Hepatocyte (in vitro differentiated cells): ENCODE measurements at places on chromosomes 4 and X.

DNA sequence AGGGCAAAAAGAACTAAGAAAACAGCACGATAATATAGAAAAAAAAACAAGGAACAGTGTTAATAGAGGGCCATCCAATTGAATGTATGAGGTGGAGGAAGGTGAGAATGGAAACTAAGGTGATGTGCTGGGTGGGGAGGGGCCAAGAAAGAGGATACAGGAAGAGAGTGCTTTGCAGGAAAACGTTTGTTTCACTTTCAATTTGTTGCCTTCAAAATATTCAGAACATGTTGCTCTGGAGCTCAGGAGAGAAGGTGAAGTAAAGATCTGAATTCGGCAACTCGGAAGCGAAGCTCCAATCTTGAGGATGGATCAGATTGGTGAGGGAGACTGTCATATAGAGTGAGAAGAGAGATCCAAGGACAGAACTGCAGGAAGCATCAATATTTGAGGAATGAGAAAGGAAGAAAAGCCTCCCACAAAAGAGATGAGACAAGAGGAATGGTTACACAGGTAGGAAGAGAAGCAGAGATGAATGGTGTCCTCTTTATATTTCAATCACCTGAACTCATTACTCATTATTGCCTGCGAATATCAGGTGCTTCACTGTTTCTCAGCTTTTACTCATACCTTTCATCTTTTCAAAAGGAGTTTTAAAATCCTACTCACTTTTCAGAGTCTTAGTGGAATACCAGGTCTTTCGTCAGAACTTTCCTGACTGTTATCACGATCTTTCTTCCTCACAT, 14.7 kb upstream of the SEC24D start:
- peak; percentile 36 for DNase-seq

GRCh38 chr4:151031831-151032605, 16.9 kb upstream of the LRBA start:
- no peak for DNase-seq

- no peak for DNase-seq
Observed at GRCh38 chr4:183074288-183074990, 24.6 kb upstream of the WWC2 start.

- peak; percentile 46 for DNase-seq
Observed at GRCh38 chr4:38804654-38805295, at the start of gene TLR1. TLR1 (minus strand) TSS chr4:38804791; CDS start chr4:38798831, 5,960 bp downstream.

GRCh38 chr4:172009446-172010230, 196.4 kb downstream of the GALNTL6 start:
- no peak for DNase-seq

DNA sequence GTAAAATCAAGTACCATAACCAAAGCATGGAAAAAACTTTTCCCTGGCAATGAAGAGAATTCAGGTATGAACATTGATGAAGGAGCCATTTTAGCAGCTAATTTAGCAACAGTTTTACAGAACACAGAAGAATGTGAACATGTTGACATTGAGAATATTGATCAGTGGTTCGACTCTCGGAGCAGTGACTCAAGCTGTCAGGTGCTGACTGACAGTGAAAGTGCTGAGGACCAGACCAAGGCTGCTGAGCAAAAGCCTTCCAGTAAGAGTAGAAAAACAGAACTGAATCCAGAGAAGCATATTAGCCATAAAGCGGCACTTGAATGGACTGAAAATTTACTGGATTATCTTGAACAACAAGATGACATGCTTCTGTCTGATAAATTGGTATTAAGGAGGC, 2.8 kb downstream of the TIGD2 start:
- DNase-seq, result no peak

GRCh38 chr4:53361451-53361850, 4.4 kb downstream of the SCFD2 start:
- no peak for DNase-seq

- DNase-seq, result no peak
Observed at GRCh38 chr4:42711496-42711895, 54.6 kb upstream of the ATP8A1 start.

GRCh38 chrX:17412692-17413091, 37.7 kb downstream of the NHS start:
- DNase-seq, result no peak

GRCh38 chrX:29531336-29531735, 684.0 kb upstream of the MAGEB2 start:
- DNase-seq, result no peak

DNA sequence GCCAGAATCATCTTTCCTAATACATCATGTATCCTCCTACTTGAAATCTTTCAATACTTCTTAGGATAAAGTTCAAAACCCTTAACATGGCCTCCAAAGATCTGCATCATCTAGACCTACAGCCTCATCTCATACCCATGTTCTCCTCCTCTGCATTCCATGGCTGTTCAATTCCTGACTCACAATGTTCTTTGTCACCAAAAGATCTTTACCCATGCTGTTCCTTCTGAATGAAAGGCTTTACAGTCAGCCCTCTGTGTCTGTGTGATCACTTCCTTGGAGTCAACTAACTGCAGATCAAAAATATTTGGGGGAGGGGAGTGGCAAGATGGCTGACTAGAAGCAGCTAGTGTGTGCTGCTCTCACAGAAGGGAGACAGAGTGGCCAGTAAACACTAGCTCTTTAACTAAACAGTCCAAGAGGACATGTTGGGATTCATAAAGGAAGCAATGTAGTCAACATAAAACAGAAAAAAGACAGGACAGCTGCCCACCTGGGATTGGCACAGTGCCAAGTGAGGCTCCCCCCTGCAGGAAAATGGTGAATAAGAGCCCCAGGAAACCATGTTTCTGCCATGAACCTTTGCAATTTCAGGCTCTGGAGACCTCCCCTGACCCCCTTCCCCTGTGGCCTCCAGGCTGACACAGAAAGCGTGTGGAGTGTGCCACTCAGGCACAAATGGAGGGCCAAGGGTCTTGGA, 31.9 kb downstream of the CBR4 start:
- DNase-seq, result no peak

GRCh38 chr4:52664479-52664878, 5.4 kb upstream of the USP46 start:
- no peak for DNase-seq

GRCh38 chr4:17336524-17336961, 175.3 kb downstream of the QDPR start:
- no peak for DNase-seq

GRCh38 chr4:61933527-61933926, 733.4 kb downstream of the ADGRL3 start:
- DNase-seq, result no peak

DNA sequence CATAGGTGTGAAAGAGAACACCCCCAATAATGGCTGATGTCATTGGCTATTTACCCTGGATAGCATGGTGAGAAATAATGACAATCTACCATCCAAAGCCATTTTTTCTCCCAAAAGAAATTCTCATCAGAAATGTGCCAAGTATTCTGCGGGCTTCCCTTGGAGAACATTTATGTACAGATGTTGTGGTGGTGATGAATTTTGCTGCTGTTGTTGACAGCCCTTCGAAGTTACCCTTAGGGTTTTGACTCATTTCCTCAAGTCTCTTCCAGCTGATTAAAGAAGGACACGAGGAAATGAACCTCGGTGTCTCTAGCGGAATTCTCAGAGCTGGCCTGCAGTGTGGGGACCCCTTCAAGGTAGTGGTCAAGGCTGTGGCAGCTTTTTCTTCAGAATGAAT, 3.4 kb downstream of the KIT start:
- DNase-seq, result no peak

DNA sequence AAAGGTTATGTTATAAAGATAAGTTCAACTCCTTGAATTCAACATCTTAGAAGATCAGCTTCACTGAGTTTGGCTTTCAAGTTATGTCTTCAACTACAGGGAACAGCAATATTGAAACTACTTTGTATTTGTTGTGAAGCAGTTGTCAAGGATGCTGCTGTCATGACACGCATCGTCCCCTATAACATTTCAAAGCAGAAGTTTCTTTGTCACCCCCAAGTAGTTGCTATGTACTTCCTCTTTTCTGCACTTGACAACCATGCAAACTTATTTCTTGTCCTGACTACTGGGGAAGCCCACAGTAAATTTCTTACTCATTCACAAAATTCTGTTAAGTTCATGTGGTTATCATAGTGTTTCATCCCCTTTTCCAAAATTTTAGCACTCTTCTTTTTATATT, 14.3 kb downstream of the ANTXR2 start:
- no peak for DNase-seq

GRCh38 chr4:185470501-185471195, 885 bp downstream of the CCDC110 start:
- DNase-seq, result peak; percentile 63

DNA sequence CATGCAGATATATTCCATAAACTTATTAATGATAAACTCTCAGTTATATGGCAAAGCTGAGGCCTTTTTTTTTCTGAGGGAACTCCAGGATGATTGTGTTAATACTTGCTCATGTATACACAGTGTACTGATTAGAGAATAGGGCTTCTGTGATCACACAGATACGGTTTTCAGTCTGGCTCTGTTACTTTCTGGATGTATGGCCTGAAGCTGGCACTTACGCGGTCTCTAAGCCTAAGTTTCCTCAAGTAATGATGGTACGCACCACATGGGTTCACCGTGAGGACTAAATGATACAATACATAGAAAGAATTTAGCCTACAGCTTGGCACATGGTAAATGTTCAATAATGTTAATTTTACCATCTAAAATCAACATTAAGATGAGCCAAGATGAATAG, 73.8 kb downstream of the SEC24D start:
- no peak for DNase-seq

GRCh38 chrX:121102101-121102500, 54.7 kb downstream of the GLUD2 start:
- no peak for DNase-seq

DNA sequence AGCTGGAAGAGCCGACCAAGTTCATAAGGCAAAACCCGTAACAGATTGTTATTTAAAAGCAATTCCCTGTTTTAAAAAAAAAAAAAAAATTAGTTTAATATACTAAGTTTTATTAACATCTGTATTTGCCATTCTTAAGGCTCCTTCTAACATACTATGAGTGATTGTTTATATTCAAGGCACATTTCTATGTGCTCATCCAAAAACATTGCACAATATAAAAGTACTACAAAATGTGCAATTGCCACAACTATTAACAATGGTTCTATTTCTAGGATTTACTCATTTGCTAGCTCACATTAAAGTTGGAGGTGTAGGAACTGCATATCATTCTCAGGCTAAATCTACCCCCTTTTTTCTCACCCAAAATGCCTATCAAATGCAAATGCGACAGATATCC, 46.1 kb downstream of the CNOT6L start:
- no peak for DNase-seq

DNA sequence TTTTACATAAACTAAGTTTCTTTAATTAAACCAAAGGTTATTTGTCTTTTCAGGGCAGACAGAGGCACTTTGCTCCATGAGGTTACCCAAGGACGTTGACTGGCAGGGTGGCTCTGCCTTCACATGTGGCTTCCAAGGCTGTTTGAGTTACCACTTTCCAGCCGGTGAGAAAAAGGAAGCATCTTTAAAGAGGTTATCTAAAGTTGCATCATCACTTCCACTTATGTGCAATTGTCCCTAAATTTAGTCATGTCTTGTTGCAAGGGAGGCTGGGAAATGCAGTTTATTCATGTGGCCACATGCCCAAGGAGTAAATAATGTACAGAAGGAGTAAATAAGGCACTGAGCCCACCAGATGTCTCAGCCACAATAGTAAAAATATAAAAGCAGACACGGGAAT, 29.0 kb upstream of the RAP1GDS1 start:
- DNase-seq, result no peak
